OCI-LY7 (cell line): ENCODE measurements at places on chromosomes 1 and 21. TPM values are rescaled to one million over a fixed set of nuclear protein-coding genes. Genes with fewer than 3 reads are reported as not detected.

Gene KRTAP7-1
- not detected in 2 replicates for total RNA-seq

Gene FHAD1
- not detected in 2 replicates for total RNA-seq

Gene ZNF695
- total RNA-seq: 13.7 and 14.2 TPM in 2 replicates

Gene TMEM54
- total RNA-seq: 0.93 and 1.7 TPM in 2 replicates

Gene PDE4DIP
- 37.5 and 51.6 TPM in 2 replicates for total RNA-seq

Gene SLC9A1
- 17.4 and 19.2 TPM in 2 replicates for total RNA-seq

Gene TRIM67
- 0.04 and 0.06 TPM in 2 replicates for total RNA-seq

Gene PTPN14
- not detected in 2 replicates for total RNA-seq

Gene ANKRD35
- not detected in 2 replicates for total RNA-seq

Gene CD1C
- total RNA-seq: 16.0 and 28.7 TPM in 2 replicates

Gene IL23R
- total RNA-seq: 0.13 and 0.23 TPM in 2 replicates

Gene KLF17
- not detected in 2 replicates for total RNA-seq

- DNase-seq: no peak
Observed at GRCh38 chr1:10457875-10458274, 8.0 kb downstream of the CORT start.

DNA sequence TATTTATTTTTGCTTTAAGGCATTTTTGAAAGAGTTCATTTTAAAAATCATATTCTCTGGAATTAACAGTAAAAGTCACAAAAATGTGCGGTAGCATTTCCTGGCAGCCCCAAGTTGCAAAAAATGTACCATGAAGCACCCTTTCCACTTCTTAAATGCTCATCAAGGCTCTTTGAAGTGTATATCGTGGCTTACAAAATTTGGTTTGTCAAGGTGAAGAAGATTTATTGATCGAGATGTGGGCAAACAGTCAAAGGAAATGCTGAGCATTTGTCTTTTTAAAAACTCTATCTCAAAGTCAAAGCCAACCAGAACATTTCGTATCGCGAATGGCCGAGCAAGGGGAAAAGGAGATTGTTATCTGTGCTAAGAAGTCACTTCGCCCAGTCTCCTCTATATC is 277.5 kb upstream of the KAZN start:
- DNase-seq: peak; percentile 64

GRCh38 chr1:15714406-15715136 is 21.5 kb upstream of the SLC25A34 start:
- no peak for DNase-seq

DNA sequence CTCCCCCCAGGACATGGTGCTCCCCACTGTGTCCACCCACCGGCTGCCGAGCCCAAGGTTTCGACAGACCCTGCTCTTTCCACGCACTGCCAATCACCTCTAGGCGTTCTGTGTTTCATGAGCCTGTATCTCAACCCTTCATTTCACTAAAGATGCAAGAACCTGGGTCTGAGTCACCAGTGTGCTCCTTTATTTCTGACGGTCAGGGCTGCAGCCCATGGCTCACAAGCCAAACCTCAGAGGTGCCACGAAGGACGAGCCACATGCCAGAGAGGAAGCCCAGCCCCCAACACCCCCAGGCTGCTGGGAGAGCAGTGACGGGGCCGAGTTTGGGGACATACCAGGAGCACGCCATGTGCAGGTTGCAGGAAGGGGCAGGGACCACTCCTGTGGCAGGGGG is 79.2 kb upstream of the ARHGEF16 start:
- DNase-seq: no peak

GRCh38 chr1:187153047-187153446 is 324.3 kb downstream of the PLA2G4A start:
- DNase-seq: no peak

- DNase-seq: no peak
Observed at GRCh38 chr1:231679109-231679508, 52.5 kb downstream of the DISC1 start.

- no peak for DNase-seq
Observed at GRCh38 chr21:39149882-39150281, 33.4 kb downstream of the PSMG1 start.

- no peak for DNase-seq
Observed at GRCh38 chr1:236089046-236089773, 24.3 kb upstream of the NID1 start.

DNA sequence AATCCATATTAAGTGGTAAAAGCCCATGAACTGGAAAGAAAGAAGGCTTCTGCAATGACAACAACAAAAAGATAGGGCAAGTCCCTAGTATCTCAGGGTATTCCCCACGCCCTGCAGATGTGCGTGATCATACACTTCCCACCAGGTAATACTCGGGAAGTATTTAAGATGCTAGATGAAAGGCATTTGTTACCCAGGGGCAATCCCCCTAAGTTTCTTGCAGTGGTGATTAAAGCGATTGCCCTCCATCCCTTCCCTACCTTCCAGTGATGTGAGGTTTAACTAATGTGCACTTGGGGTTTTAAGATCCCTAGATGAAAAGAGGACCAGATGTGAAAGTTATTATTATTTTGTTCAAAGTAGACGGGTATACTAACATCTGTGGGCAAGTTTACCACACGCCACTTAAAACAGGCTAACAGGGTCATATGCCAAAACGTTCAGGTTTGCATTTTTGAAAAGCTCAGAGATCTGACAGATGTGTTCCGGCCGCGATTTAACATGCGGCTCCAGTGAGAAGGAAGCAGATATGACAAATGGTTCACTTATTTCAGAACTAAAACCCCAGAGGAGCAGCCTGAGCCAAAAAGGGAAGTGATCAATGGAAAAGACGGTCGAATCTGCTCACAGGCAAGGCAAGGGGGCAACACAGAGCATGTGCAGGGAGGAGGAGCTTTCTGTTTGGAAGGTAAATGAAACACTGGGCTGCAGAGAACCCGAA is 17.4 kb downstream of the TIAM1 start:
- DNase-seq: peak; percentile 69

DNA sequence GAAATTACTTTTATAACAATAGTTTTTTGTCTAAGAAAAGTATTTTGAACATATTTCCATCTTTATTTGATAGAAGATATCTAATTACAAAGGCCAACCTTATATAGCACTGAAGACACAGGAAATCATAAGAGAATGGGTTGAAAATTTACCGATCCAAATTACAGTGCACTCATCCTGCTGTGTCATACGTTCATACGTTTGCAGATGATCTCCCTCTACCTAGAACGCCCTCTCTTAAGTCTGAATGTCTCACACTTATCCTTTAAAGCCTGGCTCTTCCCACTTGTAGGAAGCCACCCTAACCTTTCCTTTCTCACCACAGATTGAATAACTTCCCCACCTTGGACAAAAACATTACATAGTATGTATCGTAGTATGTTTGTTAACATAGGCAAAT is 9.3 kb downstream of the ASH1L start:
- DNase-seq: no peak

GRCh38 chr1:224781800-224782199 is 147.7 kb upstream of the DNAH14 start:
- no peak for DNase-seq

GRCh38 chr1:43206600-43207228 is 34.6 kb downstream of the CFAP57 start:
- no peak for DNase-seq

DNA sequence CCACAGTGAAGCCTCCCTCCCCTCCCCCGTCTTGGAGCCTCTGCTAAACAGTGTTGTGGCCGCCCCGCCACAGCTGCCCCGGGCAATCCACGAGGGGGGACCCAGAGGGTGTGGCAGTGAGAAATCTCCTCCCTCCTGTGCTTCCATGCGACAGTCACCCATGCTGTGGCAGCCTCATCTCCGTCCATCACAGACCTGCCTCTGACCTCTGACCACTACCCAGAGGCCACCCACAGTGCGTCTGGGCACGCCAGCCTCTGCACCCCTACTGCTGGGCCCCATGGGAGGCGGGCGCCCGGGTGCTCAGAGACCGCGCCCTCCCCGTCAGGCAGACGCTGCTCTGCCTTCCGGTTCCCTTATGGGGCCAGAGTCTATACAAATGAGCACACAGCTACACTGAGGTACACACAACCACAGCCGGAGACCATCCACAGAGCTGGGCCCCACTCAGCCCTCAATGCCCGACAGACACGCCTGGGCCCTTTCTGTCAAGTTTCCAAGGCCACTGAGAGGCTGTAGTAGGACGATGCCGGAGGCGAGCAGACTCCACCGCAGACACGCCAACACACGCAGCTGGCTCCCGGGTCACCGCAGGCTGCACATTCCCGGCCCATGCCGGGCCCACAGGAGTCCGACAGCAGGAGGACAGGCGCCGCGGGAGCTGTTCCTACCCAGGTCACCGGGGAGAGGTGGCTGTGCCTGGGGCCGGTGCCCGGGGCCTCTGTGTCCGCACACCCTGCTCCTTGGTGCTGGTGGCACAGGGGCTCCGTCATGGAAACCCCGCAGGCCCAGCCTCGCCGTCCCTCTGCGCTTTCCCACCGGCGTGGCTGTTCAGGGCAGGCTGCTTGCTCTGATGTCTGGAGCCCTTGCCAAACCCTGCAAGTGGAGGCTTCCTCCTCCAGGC is 23.9 kb upstream of the TMEM52 start:
- peak; percentile 32 for DNase-seq

- no peak for DNase-seq
Observed at GRCh38 chr1:201353186-201353940, 24.1 kb downstream of the TNNT2 start.

DNA sequence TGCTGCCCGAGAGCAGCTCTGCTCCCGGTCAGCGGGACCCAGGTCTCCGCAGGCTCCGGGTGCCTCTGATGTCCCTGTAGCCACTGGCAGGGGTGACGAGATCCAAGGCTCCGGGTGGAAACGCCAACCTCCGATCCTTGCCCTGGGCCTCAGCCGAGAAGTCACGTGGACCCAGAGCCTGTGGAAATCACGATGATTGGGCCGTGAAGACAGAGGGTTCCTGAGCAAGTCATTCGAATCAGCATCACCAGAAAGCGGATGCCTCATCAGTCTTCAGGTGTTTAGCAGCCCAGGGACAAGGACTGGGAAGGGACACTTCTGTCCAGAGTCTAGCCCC is 12.5 kb downstream of the LRRC3 start:
- no peak for DNase-seq

DNA sequence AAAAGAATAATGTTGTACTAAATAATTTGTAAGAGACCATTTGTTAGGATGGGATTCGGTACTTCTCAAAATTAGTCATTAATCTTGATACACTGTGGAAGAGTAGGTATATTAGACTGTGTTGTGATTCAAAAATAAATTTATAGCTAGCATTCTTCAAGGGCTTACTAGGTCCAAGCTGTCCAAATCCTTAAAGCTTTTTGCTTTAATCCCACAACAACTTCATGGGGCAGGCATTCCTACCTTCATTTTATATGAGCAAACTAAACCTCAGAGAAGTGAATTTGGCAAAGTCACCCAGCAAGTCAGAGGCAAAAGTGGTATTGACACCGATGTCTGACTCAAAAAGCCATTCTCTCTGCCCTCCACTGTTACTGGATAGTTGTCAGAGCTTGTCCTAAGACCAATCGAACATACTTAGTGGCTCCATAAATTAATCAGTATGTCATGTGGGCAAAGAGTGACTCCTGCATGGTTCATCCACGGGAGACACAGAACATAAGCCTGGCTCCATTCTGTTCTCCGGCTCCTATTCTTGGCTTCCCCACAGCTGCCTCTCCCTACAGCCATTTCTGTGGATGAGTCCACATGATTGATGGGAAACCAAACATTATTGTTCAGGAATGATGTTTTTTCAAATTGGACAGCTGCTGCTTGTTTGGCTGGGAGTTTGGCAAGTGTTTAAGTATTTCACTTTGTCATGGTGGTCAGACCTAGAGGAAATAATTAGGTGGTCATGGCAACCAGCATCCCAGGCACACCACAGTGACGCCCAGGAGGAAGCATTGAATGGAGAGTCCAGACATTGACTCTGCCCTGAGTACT is 133.4 kb upstream of the FGGY start:
- DNase-seq: no peak

- DNase-seq: no peak
Observed at GRCh38 chr1:1954831-1955441, 35.9 kb upstream of the TMEM52 start.

- peak; percentile 81 for DNase-seq
Observed at GRCh38 chr1:178543290-178543607, 30.3 kb downstream of the TEX35 start.

- no peak for DNase-seq
Observed at GRCh38 chr1:2971609-2972008, 49.7 kb upstream of the ACTRT2 start.

GRCh38 chr1:210730023-210730422 is 401.3 kb downstream of the HHAT start:
- no peak for DNase-seq

DNA sequence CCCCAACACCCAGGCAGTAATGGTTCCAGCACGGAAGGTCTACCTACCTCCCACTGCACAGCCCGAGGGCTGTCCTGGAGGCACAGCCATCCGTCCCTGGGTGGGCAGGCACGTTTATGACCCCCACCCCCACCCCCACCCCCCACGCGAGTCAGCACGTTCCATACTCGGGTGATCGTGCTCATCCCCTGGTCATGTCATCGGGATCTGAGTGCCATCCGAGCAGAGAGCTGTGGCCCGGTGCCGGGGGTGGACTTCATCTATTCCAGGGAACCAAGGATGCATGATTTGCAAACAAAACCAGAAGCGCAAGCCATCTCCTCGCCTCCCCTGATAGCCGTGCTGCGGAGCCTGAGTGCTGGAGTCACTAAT is 1.1 kb downstream of the TSPEAR start:
- no peak for DNase-seq
